ENCODE measurements at places on chromosomes 6 and 20. TPM values are rescaled to one million over a fixed set of nuclear protein-coding genes. Genes with fewer than 3 reads are reported as not detected.

Gene LY6G5C
- total RNA-seq: 0.40 TPM

Gene FRK
- 0.79 TPM for total RNA-seq

Gene C4A
- 5.8 TPM for total RNA-seq

Gene CCDC170
- total RNA-seq: 2.0 TPM

Gene CCN5
- 0.93 TPM for total RNA-seq

Gene EYS
- total RNA-seq: under 0.01 TPM

Gene BNIP5
- total RNA-seq: not detected

Gene EGFL8
- 1.2 TPM for total RNA-seq

Gene TLDC2
- 0.19 TPM for total RNA-seq

Data from aortic smooth muscle cell (primary cell).